Activated naive CD4-positive, alpha-beta T cell treated with anti-CD3 and anti-CD28 coated beads, Interleukin-2, amount 50 U/mL, for 72 hours (primary cell): ENCODE measurements at places on chromosomes 12 and 14.

DNA sequence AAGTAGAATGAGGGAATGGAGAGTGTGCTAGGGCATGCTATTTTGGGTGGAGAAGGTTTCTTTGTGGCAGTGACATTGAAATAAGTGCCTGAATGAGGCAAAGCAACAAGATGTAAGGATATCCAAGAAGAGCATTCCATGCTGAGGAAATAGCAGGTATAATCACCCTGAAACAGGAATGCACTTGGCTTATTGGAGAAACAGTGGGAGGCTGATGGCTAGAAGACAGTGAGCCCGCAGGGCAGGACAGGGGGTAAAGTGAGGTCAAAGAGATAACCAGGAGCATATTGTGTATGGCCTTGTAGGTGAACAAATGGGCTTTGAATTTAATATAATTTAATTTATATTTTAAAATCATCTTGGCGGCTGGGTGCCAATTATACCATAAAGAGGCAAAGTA is 877.0 kb downstream of the DIO2 start:
- no peak for DNase-seq

GRCh38 chr12:124410354-124411175 is 115.7 kb downstream of the RFLNA start:
- DNase-seq: no peak

DNA sequence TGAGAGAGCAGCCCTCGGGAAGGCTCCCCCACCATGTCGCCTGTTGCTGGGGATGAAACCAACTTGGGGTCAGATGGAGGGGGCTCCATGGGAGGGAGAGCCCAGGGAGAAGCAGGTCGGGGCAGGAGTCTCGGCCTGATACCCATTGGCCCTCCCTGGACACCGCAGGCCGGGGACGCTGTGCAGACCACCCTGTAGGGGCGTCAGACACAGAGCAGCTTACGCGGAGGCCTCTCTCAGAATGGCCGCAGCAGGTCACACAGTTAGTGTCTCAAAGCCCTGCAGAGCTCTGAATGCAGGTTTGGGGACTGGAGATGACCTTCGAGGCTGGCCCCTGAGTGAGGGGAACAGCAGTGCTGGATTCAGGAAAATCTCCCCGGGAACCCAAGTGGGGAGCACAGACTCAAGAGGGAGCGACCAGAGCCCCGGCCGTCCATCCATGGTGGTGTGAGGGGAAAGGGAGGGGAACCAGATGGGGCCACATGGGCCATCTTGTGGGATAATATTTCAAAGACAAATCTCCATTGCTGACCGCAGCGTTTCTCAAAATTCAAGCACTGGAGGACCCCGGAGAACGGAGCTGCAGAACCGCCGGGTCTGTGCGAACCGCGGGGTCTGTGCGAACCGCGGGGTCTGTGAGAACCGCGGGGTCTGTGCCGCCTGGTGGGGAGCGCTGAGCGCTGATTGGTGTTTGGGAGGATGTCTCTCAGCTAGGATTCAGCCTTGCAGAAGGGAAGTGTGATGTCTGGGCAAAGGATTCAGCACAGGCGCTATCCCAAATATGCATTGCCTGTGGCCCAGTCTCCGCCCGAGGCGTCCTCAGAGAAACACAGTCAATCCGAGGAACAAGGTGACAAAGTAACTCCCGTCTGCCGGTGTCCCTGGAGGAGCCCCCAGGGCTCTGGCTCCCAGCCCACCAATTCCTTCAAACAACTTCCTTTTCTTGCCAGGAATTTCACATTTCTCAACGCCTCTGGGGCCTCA is 324.4 kb upstream of the RTL1 start:
- DNase-seq: no peak

- DNase-seq: no peak
These were observed 36.7 kb upstream of the BEGAIN start for GRCh38 chr14:100623961-100624360.

GRCh38 chr12:128914908-128915563 is 61.8 kb downstream of the GLT1D1 start:
- DNase-seq: peak; percentile 62

DNA sequence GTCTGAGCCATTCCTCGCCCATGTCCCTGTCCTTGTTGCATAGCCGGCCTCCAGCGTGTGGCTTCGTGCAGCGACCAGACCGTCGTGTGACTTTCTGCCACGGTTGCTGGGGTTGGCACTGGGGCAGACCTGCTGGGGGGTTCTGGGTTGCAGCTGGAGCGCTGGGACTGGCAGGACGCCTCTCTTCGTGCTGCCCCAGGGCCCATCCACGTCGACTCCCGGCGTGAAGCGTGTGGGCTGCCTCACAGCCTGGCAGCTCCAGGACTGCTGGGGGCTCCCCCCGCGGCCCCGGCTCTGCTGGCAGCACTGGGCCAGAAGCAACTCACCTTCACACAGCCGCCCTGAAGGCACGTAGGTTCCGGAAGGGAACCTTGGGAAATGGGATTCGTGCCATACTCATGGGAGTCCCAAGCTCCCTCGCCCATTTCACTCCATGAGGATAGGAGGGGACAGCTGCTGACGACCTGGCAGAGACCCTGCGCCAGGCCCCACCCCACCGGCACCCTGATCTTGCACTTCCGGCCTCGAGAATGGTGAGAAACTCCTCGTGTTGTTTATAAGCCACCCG is 51.9 kb downstream of the GALNT9 start:
- no peak for DNase-seq

- DNase-seq: no peak
These were observed 75.7 kb downstream of the SSPN start for GRCh38 chr12:26271024-26271423.

- DNase-seq: no peak
These were observed 81.8 kb downstream of the PRIMA1 start for GRCh38 chr14:93706360-93706955.

DNA sequence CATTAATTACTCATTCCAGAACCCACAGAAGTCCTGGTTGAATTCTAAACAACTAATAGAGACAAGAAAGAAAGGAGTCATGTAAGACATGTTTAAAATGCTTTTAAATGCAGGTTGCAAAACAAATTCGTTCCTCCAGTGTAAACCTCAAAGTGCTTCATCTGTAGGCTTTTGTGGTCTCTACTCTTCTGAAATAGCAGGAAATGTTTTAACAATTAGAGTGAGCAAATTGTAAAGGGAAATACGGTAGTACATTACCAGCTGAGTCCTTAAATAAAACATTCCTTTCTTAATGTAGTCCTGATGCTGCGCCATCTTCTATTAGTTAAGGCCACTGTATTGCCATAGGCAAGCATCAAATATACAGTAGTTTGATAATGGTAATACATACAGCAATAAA is 1934.2 kb upstream of the SEL1L start:
- DNase-seq: no peak

- DNase-seq: no peak
These were observed 64.6 kb downstream of the KIF21A start for GRCh38 chr12:39378341-39378740.

DNA sequence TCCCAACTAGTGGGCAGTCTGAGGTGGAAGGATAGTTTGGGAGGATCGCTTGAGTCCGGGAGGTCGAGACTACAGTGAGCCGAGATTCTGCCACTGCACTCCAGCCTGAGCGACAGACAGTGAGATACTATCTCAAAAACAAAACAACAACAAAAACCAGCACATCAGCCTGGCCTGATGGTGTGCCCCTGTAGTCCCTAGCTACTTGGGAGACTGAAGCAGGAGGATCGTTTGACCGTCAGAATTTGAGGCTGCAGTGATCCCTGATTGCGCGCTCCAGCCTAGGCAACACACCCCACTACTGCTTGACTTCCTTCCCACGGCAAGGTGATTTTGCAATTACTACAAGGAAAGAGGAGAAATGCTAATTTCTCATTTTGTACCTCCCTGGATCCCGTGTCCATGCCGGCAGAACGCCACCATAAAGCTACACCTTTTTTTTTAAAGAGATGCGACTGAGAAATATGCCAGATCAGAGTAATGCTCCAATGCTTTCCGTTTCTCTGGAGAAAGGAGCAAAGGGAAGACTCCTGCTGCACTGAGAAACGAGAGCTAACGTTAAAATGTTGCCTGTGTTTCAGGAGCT is 672 bp upstream of the SCFD1 start:
- no peak for DNase-seq

GRCh38 chr12:21129906-21130305 is 1.1 kb upstream of the SLCO1B1 start:
- DNase-seq: no peak

- no peak for DNase-seq
These were observed 105.7 kb downstream of the PDE3A start for GRCh38 chr12:20474016-20474415.

DNA sequence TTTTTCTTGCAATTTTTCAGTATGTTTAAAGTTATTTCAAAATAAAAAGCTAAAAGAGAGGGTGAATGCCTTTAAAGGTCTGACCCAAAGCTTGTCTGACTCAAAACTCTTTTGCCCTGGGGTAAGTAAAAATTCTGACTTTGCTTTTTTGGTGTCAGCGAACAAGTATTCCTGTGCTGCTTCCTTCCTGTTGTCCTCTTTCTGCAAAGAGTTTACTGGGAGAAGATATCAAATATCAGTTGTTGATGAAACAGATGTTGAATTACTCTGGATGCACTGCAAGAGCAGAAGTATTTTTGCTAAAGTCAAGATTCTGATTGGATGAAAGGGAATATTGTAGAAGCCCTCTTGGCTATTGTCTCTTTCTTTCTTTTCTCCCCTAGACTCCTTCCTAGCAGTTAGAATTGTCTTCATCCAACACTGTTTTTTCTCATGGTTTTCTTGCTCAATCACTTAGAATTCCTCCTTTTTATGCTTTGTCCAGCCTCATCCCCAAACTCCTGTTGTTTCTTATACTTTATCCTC is 62.0 kb downstream of the DACT1 start:
- no peak for DNase-seq
